ENCODE measurements at places on chromosomes 7 and 10. TPM values are rescaled to one million over a fixed set of nuclear protein-coding genes. Genes with fewer than 3 reads are reported as not detected.
A peak's percentile ranks its signal among the peaks of the same experiment; 100 is the strongest.

The SEPTIN7 gene
- 310 TPM for total RNA-seq

The PURB gene
- 29.1 TPM for total RNA-seq

The FAM131B gene
- 0.05 TPM for total RNA-seq

The SFRP4 gene
- not detected for total RNA-seq

The CYP3A7 gene
- total RNA-seq, result not detected

The ZFAND2A gene
- 26.7 TPM for total RNA-seq

The EPHA1 gene
- 0.12 TPM for total RNA-seq

The SLC13A1 gene
- 0.10 TPM for total RNA-seq

The ANKMY2 gene
- total RNA-seq, result 17.8 TPM

The FFAR4 gene
- not detected for total RNA-seq

The STEAP2 gene
- not detected for total RNA-seq

The TMEM139 gene
- not detected for total RNA-seq

GRCh38 chr7:43516581-43517342 is 66.1 kb upstream of the STK17A start:
- no peak for DNase-seq

- DNase-seq, result peak; percentile 56
Observed at GRCh38 chr10:23702977-23703414, 264.1 kb downstream of the OTUD1 start.

- no peak for DNase-seq
Observed at GRCh38 chr7:77561352-77561751, 24.3 kb downstream of the PTPN12 start.

GRCh38 chr7:727104-727805 is at the start of gene PRKAR1B:
Gene PRKAR1B, minus strand, starts transcription at chr7:727281. Its CDS starts 15,776 bp downstream, at chr7:711505.
- DNase-seq, result peak; percentile 40

GRCh38 chr10:132967540-132967939 is 25.2 kb upstream of the CFAP46 start:
- no peak for DNase-seq

- DNase-seq, result peak; percentile 76
Observed at GRCh38 chr7:106731187-106731586, 70.2 kb upstream of the CCDC71L start.

- peak; percentile 24 for DNase-seq
Observed at GRCh38 chr7:66505531-66506451, 122.9 kb upstream of the KCTD7 start.

- DNase-seq, result no peak
Observed at GRCh38 chr7:143419880-143420279, 11.2 kb upstream of the EPHA1 start.

- no peak for DNase-seq
Observed at GRCh38 chr10:62467527-62467926, 93.4 kb downstream of the ZNF365 start.

DNA sequence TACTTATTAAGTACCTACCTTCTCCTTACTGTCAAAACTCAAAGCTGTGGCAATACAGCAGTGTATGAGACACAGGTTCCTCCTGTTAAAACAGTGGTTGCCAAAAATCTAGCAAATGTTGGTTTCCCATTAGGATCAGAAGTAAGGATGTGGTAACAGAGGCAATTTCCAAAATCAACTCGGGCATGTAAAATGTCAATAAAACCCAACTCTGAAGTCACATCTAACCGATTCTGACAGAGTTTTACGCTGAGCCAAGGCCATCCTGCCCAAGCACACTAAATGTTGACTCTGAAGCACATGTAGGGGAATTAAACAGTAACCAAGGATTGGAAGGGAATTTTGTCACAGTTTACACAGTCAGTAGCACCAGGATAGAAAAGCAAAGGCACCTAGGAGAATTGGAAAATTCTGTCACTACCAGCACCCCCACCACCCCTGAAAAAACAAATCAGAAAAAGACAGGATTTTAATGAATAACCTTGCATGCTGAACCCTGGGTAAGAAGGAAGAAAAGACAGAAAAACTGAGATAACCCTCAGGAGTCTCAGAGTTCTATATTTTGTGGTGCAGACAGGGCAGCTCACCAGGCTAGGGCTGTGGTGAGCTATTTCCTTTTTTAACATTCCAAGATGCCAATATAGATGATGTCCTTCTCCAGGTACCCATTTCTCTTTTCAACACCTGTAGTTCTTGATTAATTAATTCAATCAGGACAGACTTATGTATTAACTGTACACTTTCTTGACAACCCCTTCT is 119.5 kb downstream of the DOCK4 start:
- no peak for DNase-seq

GRCh38 chr7:927031-927671 is 27.3 kb downstream of the ADAP1 start:
- no peak for DNase-seq

- no peak for DNase-seq
Observed at GRCh38 chr10:79272353-79272752, 74.9 kb upstream of the PPIF start.

GRCh38 chr10:132137111-132138072 is 49.4 kb upstream of the DPYSL4 start:
- DNase-seq, result no peak

GRCh38 chr10:21954690-21955089 is 48.8 kb downstream of the DNAJC1 start:
- DNase-seq, result no peak

- DNase-seq, result no peak
Observed at GRCh38 chr10:122393288-122393687, 18.8 kb downstream of the PLEKHA1 start.

DNA sequence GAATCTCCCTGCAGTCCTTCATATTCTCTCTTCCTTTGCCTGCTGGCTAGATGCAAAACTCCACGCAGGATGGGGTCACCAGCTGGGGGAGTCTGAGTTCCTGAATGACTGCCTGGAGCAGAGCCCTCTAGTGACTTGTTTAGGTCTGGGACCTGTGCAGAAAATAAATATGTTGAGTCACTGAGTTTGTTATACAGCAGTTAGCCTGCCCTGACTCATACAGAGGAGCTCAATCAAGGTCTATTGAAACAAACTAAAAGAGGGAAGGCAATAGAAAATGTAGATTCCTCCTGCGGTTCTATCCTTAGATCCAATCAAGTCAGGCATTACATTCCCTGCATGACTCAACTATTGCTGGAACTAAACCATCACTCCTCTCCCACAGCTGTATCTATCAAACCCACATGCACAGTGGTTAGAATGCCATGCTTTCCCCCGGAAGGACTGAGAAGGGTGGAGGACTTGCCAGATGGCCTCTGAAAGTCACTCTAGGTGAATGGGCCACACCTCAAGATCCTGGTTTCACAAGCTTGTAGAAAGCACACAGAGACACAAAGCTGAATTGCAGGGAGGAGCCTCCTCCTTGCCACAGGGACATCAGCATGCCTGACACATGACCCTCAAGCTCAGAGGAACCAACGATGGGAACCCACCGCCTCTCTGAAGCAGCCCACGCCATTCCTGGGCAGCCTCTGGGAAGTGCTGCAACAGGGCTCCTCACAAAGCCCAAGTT is 73.9 kb downstream of the SH3PXD2A start:
- DNase-seq, result no peak

- no peak for DNase-seq
Observed at GRCh38 chr7:111697771-111698170, 135.5 kb upstream of the IMMP2L start.

- no peak for DNase-seq
Observed at GRCh38 chr7:100175296-100175935, 1.8 kb downstream of the GPC2 start.

DNA sequence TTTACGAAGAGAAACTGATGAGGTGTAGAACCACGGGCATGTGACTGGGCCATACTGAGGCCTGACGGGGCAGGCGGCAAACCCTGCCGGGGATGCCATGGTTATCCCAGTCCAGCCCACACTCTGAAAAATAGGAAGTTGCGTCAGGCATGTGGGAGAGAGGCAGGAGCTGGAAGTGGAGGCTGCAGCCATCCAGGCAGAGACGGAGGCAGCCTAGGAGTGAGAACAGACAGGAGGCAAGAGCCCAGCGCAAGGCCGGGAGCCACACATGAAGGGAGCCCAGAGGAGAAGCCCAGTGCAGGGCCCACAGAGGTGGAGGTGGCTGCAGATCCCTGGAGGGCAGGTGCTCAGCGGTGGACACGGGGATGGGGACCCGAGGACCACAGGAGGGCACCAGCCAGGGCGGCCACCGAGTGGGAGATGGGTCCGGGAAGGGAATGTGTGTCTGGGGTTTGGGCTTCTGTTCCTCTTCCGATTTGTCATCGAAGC is 175.2 kb upstream of the PPP2R2D start:
- no peak for DNase-seq

DNA sequence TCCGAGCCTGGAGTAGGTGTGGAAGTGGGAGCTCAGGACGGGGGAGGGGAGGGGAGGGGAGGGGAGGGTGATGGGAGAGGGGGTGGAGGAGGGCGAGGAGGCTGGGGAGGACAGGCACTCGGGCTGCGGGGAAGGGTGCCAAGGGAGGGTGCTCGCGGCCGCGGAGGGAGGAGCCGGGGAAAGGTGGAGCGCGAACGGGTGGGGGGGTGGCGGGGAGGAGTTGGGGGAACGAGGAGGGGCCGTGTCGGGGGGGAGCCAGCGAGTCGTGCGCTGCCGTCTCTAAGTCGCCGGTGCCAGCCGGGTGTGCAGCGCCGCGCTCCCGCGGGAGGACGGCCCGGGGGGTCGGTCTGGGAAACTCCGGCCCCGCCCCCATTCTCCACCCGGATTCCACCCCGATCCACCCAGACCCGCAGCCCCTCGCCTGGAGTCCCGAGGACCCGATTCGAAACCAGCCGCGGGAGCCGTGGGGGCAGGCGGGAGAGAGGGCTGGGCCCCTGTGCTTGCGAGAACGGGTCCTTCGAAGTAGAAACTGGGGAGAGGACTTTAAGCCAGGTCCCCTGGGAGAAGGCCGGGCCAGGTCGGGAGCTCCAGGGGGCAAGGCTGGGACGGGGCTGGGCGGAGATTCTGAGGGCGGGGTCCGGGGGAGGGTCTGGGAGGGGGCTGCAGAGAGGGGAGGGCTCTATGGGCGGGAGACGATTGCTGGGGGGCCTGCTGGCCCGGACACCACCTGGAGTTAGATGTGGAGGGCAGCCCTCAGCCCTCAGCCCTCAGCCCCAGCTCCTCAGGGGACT is at the start of gene ZNF467:
Gene ZNF467, minus strand, starts transcription at position 143 of the 791 bp plus-strand sequence. CDS start 2,556 bp downstream, outside the sequence.
- peak; percentile 62 for DNase-seq

DNA sequence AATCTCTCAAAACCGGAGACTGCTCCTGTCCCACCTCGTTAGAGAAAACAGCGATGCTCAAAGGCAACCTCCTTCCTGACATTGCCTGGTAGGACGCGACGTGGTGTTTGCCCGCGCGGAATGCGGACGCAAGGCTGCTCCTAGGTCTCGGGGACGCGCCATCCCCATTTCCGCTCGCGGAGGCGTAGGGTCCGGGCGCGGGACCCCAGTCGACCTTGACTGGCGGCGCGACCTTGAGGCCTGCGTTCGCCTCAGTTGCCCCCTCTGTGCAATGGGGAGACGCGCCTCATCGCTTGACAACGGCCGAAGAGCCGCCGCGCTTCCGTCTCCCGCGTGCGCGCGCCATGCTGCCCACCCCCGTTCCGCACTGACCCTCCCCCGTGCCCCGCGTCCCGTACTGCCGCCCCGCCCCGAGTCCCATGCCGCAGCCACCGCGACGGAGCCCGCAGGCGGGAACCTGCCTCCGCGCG is 412 bp upstream of the PPIA start:
- no peak for DNase-seq

- no peak for DNase-seq
Observed at GRCh38 chr7:40354711-40355110, 219.9 kb downstream of the SUGCT start.

- peak; percentile 77 for DNase-seq
Observed at GRCh38 chr10:93115661-93116383, 42.1 kb downstream of the CYP26A1 start.

- DNase-seq, result no peak
Observed at GRCh38 chr10:79404690-79405131, 40.7 kb downstream of the ZCCHC24 start.

- no peak for DNase-seq
Observed at GRCh38 chr7:18053177-18053928, 25.7 kb upstream of the PRPS1L1 start.

DNA sequence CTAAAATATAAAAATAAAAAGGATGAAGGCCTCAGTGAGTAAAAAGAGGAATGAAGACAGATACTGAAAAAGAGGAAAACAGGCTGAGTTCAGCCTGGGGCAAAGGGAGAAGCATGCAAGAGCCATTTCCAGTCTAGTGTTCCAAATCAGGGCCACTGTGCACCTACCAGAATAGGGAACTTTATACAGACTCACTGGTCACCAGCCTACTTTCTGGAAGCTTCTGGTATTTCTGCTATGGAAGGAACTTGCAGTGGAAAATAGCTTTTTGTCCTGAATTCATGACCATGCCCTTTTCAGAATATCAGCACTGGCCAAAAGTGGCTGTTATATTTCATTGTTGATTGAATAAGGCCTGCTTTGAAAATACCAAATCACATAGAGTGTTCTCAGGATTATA is 28.8 kb downstream of the ABRAXAS2 start:
- DNase-seq, result no peak

DNA sequence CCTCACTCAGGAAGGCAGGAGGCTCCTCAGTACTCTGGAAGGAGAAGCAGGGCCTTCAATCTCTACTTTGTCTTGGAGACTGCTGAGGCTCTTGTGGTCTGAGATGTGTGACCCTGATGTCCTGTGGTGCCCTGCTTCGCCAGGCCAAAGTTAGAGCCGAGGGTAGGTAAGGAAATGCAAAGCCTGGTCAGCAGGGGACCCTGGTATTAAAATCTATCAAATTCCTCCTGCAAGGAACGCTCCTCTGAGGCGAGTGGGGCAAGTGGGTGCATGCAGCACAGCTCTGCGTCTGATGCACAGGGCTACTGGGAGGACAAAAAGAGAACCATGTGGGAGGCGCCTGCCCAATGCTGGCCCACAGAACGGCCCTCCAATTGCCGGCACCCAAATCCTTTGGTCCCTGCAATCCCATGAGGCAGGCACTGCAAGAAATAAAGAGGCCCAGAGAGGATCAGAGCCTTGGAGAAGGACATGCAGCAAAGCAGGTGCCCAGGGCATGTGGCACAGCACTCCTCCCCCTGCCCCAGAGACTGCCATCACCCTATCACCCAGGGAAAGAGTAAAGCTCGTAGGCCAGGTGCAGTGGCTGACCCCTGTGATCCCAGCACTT is 23.1 kb upstream of the ZMIZ1 start:
- no peak for DNase-seq

DNA sequence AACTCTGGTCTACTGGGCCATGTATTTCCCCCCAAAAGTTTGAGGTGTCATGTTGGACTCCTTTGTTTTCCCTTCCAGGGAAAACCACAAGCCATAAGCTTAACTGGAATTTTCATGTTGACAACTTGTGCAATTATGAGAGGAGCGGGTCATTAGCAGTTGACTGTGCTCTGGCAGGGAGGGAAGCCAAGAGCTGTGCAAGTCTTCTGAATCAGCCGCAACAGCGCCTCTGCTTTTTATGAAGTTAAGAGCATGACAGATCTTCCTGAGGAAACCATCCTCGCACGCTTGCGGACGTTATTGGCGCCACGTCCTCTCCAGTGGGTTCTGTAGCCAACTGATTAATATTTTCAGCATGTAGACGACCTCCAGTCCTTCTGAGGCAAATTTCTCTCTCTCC is 148.7 kb upstream of the MKI67 start:
- DNase-seq, result no peak

GRCh38 chr7:155729847-155730246 is 82.4 kb downstream of the SHH start:
- DNase-seq, result no peak

- no peak for DNase-seq
Observed at GRCh38 chr7:42494736-42495135, 257.7 kb upstream of the GLI3 start.

- no peak for DNase-seq
Observed at GRCh38 chr10:49373361-49373760, 22.5 kb downstream of the DRGX start.

Measured in B cell (primary cell).